LoVo (cell line): ENCODE measurements at places on chromosomes 7 and 10.

- no peak for DNase-seq
These were observed 53.7 kb upstream of the DOCK1 start for GRCh38 chr10:126851414-126852108.

DNA sequence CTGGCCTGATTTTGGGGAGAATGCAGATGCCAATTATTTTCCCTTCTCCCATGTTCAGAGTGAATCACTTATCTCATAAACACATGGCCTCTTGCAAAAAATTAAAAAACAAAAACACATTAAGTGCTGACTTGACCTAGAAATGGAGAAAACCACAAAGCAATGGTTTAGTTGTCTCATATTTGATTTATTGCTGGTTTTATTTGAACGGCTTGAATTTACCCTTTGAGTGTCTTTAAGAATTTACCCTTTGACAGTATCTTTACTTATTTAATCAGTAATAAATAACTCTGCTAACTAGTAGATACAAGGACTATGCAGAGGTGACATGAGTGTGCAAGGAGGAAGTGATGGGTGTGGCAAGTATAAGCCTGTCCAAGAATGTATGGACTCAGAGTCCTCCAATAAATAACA lies 68.1 kb upstream of the GSDME start:
- DNase-seq: peak; percentile 76

DNA sequence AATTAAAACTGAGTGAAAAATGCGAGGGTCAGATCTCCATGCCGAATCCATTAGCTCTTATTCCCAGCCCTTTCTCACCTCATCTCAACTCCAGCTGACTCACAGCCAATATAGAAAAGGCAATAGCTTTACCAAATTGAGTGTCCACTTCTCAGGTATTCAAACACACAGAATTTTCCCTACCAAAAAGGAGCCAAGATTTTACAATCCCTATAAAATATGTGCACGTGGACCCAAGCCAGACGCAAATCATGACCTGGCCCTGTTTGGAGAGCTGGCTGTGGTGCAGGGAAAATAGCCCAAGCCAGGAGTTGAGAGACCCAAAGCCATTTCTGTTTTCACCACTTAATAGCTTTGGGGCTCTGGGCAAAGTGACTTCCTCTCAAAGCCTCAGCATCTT lies 379.7 kb upstream of the AUTS2 start:
- no peak for DNase-seq

- DNase-seq: no peak
These were observed 6.5 kb downstream of the STAMBPL1 start for GRCh38 chr10:88886557-88886956.

DNA sequence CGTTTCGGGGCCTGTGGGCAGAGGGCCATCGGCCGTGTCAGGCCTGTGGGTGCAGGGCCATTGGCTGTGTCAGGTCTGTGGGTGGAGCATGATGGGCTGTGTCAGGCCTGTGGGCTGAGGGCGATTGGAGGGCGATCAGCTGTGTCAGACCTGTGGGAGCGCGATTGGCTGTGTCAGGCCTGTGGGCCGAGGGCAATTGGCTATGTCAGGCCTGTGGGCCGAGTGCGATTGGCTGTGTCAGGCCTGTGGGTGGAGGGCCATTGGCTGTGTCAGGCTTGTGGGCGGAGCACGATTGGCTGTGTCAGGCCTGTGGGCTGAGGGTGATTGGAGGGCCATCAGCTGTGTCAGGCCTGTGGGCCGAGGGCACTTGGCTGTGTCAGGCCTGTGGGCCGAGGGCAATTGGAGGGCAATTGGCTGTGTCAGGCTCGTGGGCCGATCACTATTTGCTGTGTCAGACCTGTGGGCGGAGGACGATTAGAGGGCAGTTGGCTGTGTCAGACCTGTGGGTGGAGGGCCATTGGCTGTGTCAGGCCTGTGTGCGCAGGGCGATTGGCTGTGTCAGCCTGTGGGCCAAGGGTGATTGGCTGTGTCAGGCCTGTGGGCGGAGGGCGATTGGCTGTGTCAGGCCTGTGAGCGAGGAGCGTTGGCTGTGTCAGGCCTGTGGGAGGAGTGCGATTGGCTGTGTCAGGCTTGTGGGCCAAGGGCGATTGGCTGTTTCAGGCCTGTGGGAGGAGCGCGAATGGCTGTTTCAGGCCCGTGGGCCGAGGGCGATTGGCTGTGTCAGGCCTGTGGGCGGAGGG lies 54.1 kb downstream of the DYNC2I1 start:
- no peak for DNase-seq

GRCh38 chr10:35684586-35684985 lies 42.5 kb upstream of the FZD8 start:
- no peak for DNase-seq

- DNase-seq: no peak
These were observed 11.2 kb upstream of the PRDX3 start for GRCh38 chr10:119189811-119190282.

DNA sequence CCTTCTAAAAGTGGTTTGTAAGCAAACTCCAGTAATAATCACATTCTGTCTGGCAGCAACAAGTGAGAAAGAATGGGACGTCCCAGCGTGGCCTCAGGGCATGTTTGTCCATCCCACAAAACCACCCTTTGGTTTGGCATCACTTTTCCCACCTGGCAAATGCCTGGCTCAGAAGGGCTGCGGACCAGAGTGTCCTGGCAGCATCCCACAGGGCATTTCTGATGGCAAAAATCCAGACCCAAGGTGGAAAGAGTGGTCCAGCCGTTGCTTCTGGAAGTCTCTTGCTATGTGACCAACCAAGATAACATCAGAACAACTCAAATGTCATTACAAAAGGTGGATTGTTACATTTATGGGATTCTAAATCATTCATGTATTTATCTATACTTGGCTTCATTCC lies 174.4 kb downstream of the CREB5 start:
- no peak for DNase-seq

DNA sequence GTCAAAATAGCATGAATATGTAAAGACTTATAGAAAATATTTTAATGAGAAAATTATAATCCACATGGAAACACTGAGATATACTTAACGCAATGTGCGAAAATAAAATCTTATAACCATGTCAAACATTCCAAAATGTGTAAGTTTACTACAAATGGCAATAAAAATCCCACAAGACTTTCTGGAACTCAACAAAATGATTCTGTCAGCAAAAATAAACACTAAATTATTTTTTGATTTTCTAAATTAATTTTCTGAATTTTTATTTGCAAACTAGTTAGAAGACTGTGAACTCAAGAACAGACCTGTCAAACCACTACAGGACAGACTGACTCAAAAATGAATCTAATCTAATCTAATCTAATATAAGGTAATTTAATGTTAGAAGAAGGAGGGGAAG lies 160.8 kb upstream of the KCTD7 start:
- no peak for DNase-seq

DNA sequence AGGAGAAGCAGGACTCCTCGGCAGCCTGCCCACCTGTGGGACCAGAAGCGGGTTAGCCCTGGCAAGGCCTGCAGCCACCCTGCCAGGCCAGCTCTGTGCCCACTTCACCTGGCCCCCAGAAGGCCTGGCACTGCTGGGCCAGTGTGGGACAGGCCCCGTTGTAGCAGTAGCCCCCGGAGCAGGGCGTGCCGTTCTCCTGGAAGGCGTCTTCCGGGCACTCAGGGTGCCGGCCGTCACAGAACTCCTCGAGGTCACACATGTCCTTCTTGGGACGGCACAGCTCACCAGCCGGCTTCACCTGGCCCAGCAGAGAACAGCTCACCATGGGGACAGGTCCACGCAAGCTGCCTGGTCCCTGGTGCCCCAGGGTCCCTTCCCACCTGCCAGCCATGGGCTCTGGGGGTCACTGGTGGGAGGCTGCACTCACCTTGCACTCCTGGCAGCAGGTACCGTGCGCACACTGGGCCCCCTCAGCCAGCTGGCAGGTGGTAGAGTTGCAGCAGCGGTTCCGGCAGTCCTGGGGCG lies 5.8 kb downstream of the ADAM8 start:
- no peak for DNase-seq

- peak; percentile 65 for DNase-seq
These were observed 11.7 kb upstream of the EDRF1 start for GRCh38 chr10:125707541-125708468.

DNA sequence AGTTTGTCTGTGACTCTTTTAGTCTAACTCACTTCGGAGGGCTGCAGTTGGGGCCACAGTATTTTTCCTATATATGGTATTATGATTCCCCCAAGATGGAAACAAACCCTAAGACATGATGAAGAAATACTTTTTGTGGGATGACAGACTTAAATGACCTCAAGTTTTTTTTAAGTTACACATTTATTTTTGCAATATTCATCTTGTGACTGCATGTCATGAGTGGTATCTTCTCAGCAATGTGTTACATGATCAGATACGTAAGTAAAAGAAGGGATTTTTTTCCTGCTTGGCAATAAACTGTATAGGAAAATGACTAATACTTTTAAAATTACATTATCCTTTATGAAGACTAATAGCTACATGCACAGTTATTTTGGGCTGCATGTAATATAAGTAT lies 57.8 kb downstream of the OR13A1 start:
- no peak for DNase-seq

- DNase-seq: peak; percentile 78
These were observed at the start of gene ARPC1B for GRCh38 chr7:99374111-99375064. TSS of gene ARPC1B (plus strand) at chr7:99374730. CDS start at chr7:99385715, 10,985 bp downstream.

- no peak for DNase-seq
These were observed 47.3 kb upstream of the CPN1 start for GRCh38 chr10:100128951-100129350.

- DNase-seq: no peak
These were observed 69.4 kb downstream of the MCMBP start for GRCh38 chr10:119803264-119803663.

- DNase-seq: no peak
These were observed 8.7 kb downstream of the PDLIM1 start for GRCh38 chr10:95282107-95282506.

DNA sequence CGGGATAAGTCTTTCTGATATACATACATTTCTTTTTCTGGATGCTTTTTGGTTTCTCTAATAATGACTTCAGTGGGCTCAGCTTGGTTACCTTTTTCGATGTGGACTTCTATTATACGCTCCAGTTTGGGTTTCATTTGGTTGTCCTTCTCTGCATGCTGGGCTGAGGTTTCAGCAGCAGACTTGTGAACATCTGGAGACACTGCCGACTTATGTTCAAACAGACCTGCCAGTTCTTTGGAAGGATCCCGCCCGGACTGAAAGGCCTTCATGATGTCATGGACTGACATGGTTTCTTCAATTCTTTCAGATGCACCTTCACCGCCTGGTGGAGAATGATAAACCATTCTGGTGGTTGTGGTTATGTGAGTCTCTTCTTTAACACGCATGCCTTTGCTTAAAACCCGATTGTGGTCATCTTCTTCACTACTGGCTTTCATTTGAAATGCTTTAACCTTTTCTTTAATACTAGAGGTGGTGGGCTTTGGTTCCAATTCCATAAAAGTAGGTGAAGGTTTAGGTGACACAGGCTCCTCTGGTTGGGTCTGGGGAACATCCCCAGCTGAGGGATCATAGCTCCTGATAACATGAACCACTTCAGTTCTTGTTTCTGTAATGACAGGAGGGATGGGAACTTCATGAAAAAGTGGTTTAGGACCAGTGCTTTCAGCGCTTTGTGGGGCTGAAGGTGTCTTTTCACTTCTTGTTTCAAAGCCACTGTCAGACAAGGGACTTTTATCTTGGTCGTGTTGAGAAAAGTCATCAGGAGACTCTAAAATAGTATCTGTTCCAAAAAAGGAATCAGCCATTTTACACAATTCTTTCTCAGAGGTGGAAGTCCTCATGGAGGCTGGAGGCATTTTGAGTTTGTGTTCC lies 167.7 kb upstream of the CCDC6 start:
- DNase-seq: no peak

GRCh38 chr7:94223375-94224084 lies 171.2 kb upstream of the COL1A2 start:
- peak; percentile 43 for DNase-seq

DNA sequence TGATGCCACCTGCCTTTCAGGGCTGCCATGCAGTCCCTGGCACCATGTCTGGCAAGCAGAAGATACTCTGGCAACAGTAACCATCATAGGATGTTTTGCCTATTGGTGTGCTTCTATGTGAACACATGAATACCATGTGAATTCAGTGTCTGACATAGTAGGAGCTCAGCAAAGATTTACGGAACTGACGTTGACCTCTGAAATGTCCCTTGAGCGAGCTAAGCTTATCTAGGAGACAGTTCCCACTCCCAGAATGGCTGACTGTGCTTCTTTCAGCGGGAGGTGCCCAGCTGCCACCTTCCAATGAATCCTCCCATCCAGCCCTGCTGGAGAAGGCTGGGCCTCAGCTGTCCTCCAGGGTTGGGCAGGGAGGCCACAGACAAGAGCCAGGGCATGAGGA lies 71.2 kb upstream of the LRRC18 start:
- DNase-seq: no peak
